ENCODE measurements at places on chromosomes 3 and 15.

DNA sequence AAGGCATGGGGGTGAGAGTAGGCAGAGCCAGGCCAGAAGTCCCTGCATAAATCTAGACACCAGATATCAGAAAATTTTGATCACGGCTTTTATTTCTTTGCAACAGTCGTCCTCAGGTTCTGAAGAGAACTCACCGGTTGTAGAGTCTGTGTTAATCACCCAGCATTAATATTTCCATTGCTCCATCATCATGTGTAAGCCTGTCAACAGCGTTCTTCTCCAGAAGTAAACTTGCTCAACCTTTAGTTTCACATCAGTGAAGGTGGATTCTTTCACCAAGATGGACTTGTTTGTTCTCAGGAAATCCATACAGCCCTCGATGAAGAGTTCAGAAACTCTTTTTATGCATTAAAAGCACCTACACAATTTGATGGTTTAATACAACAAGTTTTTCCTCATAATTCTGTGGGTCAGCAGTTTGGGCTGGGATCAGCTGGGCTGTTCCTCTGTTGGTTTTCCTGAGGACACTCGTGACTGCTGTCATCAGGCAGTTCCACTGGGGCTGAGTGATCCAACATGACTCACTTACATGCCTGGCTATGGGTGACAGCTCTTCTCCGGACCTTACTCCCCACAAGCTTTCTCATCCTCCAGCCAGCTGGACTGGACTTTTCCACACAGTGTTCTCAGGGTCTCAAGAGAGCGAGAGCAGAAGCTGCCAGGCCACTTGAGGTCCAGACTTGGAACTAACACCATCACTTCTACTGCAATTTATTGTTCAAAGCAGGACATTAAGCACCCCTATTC, 303.4 kb downstream of the ZNF621 start:
- DNase-seq = no peak

GRCh38 chr3:7508821-7509220, 647.9 kb downstream of the GRM7 start:
- no peak for DNase-seq

GRCh38 chr3:152243721-152244516, 24.8 kb upstream of the MBNL1 start:
- DNase-seq = no peak

- DNase-seq = peak; percentile 73
These were observed 481.7 kb upstream of the TGFBR2 start for GRCh38 chr3:30124435-30125370.

All from foreskin fibroblast (primary cell).